Left hindlimb (tissue), 1 donor: ENCODE measurements at places on chromosomes 16 and 17.

GRCh38 chr16:25633549-25633948 is 58.2 kb upstream of the HS3ST4 start:
- DNase-seq = no peak

GRCh38 chr17:12979826-12980500 is 37.9 kb downstream of the ELAC2 start:
- DNase-seq = no peak

GRCh38 chr16:75566758-75567255 is 628 bp downstream of the GABARAPL2 start:
- DNase-seq = no peak

GRCh38 chr16:65624229-65624628 is 502.4 kb upstream of the CDH11 start:
- no peak for DNase-seq

- no peak for DNase-seq
Observed at GRCh38 chr17:80422276-80422675, 7.3 kb downstream of the ENDOV start.

- no peak for DNase-seq
Observed at GRCh38 chr17:59415397-59415796, 83.9 kb downstream of the YPEL2 start.

DNA sequence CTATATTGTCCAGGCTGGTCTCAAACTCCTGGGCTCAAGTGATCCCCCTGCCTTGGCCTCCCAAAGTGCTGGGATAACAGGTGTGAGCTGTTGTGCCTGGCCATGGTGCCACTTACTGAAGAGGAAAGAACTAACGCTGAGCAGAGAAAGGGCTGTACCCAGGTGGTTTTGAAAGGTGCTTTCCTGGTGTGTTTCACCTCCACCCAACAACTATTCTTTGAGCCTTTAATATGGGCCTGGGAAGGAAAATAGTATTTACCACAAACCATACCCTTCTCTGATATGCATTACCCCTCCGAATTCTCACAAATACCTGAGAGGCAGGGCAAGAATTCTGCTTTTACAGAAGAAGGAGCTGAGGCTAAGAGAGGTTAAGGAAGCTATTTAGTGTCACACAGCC is 24.8 kb downstream of the KPNA2 start:
- no peak for DNase-seq
